ENCODE measurements at places on chromosomes 7 and 10.
A peak's percentile ranks its signal among the peaks of the same experiment; 100 is the strongest.

DNA sequence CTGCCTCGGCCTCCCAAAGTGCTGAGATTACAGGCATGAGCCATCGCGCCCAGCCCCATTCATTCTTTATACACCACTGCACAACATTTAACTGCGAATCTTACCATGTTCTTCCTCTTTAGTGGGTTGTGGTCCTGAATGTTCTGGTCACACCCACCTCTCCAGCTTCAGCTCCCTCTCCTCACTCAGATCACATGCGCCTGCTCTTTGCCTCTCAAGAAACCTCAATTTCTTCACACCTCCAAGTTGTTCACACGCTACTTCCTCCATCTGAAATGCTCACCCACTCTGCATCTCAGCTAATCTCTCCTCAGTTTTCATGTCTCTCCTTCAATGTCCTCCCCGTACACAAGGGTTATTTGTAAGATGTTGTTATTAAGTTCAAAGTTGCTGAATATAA, 2.4 kb upstream of the PRR15 start:
- no peak for DNase-seq

DNA sequence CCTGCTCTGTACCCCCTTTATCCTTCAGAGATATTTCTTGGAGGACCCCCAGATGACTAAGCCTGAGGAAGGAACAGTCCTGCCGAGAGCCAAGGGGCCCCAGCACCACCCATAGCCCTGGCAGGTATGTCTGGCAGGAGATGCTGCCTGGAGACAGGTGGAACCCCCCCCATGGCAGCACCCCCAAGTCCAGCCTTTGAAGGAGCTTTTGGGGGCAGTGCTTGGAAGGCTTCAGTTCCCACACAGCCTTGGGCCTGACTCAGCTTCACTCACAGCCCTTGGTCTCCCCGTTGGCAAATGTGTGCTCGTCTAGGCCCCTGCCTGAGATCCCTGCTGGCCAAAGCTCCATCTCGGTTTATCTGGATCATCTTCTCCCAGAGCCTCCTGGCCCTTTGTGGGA, 23.0 kb upstream of the PCBD1 start:
- DNase-seq: no peak

GRCh38 chr10:68046642-68047041, 28.4 kb downstream of the HERC4 start:
- DNase-seq: no peak

DNA sequence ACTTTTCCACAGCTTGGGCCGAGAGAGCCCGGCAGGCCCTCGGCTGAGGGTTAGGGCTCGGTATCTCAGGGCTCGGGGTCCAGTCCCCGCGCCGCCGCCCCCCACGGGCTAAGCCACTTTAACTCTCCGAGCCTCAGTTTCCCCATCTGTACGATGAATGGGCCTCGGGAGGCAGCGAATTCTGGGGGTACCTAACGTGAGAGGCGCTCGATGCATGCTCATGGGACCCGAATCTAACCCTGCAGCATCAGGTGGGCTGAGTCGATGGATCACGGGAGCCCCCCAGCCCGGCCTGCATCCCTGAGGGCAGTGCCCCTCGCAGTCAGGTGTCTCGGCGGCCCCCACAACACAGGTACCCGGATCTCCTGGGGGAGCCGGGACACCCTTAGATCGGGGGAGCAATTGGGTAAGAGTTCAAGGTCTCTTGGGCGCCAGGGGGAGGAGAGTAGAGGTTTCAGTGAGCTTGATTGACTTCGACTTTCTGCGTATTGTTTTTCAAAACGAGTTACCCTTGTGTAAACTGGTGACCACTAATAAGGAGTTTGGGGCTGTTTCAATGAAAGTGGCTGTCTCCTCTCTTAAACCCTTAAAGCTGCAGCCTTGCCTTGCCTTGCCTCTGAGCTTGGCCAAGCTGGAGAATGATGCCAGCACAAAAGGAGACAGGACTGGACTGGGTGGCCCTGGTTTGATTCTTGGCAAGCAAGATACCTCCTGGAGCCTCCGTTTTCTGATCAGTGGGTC, 631 bp downstream of the POR start:
- peak; percentile 6 for DNase-seq

DNA sequence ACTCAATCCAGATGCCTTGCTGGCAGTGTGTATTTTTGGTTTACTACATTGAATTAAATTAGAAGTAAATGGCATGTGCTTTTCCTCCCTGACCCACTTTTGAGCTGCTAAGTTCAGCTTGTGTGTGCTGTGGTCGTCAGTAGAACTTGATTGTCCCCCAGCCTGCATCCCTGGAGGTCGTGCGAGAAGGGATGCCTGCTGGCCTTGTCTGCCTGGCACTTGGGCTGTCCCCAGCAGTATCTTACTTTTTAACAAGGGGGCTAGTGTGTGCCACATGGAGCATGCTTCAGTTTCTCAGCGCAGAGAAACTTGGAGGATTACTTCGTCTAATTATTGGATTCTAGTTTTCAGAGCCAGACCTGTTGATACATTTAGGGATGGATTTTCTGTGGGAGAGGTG, 80.2 kb downstream of the ADCY1 start:
- DNase-seq: no peak

GRCh38 chr7:137715121-137715520, 131.7 kb downstream of the DGKI start:
- no peak for DNase-seq

DNA sequence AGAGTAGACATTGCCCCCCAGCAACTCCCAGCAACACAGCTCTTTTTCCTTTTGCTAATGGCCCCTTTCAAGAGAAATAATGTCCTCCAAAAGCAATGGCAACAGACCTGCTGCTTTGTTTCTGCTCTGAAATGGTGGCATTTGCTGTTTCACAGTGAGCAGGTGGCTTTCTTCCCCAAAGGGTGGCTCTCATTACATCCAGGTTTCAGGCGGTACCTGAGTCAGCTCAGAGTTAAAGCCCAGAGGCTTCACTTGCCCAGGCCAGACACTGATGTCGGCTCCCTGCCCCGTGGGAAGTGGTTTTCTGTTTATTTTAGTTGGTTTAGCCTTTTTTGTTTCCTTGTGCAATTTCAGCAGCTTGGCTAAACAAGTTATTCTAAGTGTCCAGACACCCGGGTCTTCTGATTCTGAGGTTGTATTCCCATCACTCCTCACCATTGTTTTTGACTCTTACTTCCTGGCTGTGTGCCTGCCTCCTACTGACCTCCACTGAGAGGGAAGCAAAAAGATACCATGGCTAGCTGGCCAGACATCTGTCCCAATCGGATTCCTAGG, 7.8 kb upstream of the ATOH7 start:
- DNase-seq: no peak

All from activated T-helper 1 cell treated with Interleukin-2 at 50 U/mL for 16 hours (primary cell).